MG63 (cell line): ENCODE measurements at places on chromosomes 13 and 19.

DNA sequence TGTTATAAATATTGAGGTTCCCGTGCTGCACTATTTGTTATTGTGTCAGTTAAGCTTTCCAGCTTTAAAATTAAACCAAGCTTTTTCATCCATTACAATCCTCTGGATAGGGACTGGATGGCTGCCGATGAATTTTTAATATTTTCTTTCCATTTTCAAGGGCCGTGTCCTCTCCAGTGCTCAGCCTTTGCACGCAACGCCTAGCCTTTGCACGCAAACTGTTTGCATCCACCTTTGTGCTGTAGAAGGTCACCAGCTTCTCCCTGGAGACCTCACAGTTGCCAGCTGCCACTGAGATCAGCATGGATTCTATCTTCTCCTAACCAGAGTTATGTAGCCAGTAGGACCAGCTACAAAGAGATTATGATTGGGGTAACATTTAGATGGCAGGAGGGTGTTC is 240.5 kb downstream of the SLC7A1 start:
- DNase-seq = no peak

GRCh38 chr13:46520166-46520565 is 32.8 kb upstream of the LRCH1 start:
- no peak for DNase-seq

DNA sequence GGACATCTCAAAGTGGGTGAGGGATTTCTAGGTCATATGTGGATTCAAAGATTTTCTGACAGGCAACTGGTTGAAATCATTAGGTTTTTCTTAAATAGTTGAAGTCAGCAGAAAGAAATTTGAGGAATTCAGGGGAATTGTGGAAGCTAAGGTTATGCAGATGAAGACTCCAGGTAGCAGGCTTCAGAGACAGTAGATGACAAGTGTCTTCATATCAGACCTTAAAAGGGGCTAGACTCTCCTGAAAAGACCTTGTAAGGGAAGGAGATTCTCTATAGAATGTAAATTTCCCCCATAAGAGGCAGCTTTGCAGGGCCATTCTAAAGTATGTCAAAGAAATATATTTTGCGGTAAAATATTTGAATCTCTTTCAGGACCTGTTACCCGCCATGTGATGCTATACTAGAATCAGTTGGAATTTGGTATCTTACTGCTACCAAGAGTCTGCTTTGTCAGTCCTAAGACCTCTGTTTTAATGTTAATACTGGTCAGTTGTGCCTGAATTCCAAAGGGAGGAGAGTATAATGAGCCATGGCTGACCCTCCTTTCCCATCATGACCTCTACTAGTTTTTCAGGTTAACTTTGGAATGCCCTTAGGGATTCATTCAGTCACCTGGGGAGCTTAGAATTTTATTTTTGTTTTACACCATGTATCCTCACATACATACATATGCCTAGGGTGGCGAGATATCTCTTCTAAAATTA is 1115.5 kb upstream of the SLC10A2 start:
- no peak for DNase-seq

DNA sequence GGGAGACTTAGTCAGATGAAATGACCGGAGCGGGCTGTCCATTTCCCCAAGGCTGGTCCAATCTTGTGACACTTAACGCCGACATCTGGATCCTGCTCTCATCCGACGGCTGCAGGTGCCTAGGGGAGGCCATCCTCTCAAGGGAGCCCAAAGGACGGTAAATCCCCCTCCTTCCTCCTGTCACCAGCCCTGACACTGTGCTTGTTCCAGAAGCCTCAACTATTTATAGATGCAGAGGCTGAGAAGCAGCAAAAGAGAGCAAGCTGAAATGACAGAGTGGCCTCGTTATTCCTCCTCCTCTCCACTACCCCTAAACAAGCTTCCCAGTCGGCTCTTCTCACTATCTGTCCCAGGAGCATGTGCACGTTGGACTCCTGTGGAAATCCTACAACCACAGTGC is 533.7 kb downstream of the LIG4 start:
- no peak for DNase-seq

GRCh38 chr13:95296326-95296925 is 4.8 kb downstream of the ABCC4 start:
- peak; percentile 39 for DNase-seq

GRCh38 chr19:52229524-52229923 is 39.7 kb downstream of the PPP2R1A start:
- no peak for DNase-seq

DNA sequence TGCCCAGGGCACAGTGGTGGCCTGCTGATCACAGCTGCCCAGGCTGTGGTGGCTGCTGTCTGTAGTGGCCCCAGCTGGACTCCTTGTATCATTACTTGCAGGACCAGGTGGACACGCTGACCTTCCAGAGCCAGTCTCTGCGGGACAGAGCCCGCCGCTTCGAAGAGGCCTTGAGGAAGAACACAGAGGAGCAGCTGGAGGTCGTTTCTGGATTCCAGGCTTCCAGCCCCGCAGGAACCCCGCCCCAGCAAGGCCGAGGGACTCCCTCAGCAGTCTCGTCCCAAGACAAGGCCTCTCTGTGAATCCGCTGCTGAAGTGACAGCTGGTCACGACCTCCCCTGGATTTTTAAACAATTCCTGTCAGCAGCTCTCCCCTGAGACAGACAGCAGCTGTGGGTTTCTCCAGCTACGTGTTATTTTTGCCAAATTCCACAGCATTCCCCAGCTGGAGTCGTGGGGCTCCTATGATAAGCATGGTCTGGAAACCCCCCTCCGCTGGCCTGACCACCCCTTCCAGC is 98.3 kb downstream of the SLC7A1 start:
- no peak for DNase-seq
